ENCODE measurements at places on chromosomes 12 and 14.

DNA sequence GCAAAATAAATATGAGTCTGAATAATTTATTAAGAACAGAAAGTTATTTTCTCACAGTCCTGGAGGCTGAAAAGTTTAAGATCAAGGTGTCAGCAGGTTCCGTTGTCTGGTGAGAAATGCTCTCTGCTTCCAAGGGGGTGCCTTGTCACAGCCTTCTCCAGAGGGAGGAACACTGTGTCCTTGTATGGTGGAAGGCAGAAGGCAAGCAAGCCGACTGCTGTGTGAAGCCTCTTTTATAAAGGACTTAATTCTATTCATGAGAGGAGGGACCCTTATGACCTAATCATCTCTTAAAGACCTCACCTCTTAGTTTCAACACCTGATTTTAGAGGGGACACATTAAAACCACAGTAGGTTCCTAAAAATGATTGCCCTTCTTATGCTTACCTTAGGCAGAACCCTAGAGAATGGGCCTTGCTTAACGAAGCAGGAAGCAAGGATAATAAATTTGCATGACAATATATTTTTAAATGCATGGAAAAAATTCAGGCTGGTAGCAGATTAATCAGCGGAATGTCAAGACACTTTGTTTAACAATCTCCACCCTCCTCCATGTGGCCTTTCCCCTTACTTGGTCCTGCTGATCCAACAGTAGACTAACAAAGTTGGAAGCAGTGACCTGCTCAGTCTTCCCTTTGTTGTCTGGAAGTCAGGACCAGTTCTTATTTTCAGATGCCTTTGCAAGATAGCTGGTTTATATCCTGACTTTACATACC is 154.9 kb downstream of the DYRK2 start:
- no peaks in the 10 kb centered on the region for H3K27me3 ChIP-seq
- no peak overlapping the region for H3K27ac ChIP-seq
- no peak overlapping the region for H3K4me3 ChIP-seq

GRCh38 chr14:71883094-71883493 is 49.1 kb upstream of the RGS6 start:
- DNase-seq, result no peak
- H3K36me3 ChIP-seq, result 0 out of 2 replicates have a peak, but pooled peaks cover 3% of the 10 kb centered on the region
- no peaks in the 10 kb centered on the region for H3K27me3 ChIP-seq
- H3K4me3 ChIP-seq, result no peak overlapping the region
- no peak overlapping the region for H3K27ac ChIP-seq

GRCh38 chr12:105069936-105070702 is 14.1 kb downstream of the ALDH1L2 start:
- H3K4me3 ChIP-seq, result no peak overlapping the region
- no peak overlapping the region for H3K27ac ChIP-seq
- H3K4me1 ChIP-seq, result no peaks in the 10 kb centered on the region
- H3K27me3 ChIP-seq, result no peaks in the 10 kb centered on the region
- DNase-seq, result no peak

DNA sequence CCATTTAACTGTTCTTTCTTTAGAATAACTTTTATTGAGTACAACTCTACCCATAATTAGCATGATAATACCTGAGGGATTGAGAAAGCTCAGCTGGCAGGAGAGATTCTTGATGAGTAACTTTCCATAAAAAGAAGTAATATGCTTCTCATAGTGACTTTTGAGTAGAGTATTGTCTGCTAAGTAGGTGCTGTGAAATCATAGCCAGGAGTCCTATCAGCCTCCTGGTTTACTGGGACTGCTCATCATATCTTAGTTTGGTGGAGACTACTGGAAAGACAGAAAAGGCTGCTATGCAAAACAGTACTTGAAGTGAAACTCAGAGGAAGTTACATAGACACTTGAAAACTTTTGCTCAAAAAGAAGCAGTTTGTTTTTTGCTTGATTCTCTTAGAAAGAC is 113.3 kb upstream of the ATP2B1 start:
- H3K36me3 ChIP-seq, result no peaks in the 10 kb centered on the region
- H3K4me3 ChIP-seq, result no peak overlapping the region
- H3K27me3 ChIP-seq, result no peaks in the 10 kb centered on the region

- DNase-seq, result no peak
- no peaks in the 10 kb centered on the region for H3K27me3 ChIP-seq
- no peak overlapping the region for H3K4me3 ChIP-seq
- no peaks in the 10 kb centered on the region for H3K36me3 ChIP-seq
Measured at GRCh38 chr12:85610194-85610593, 226.0 kb downstream of the RASSF9 start.

- H3K27ac ChIP-seq, result peak within 1 kb of the TSS; percentile 53
- no peaks in the 10 kb centered on the region for H3K36me3 ChIP-seq
- no peaks in the 10 kb centered on the region for H3K27me3 ChIP-seq
- H3K4me1 ChIP-seq, result peaks cover 6% of the 10 kb centered on the region
Measured at GRCh38 chr14:24367514-24368211, at the start of gene NFATC4. Gene NFATC4 (plus strand): TSS chr14:24368184. CDS start chr14:24368341, 157 bp downstream.

GRCh38 chr12:3655328-3655900 is 97.5 kb downstream of the CRACR2A start:
- no peak overlapping the region for H3K27ac ChIP-seq
- peaks cover 6% of the 10 kb centered on the region for H3K4me1 ChIP-seq
- H3K4me3 ChIP-seq, result no peak overlapping the region
- peak; percentile 72 for DNase-seq
- H3K27me3 ChIP-seq, result no peaks in the 10 kb centered on the region
- H3K36me3 ChIP-seq, result no peaks in the 10 kb centered on the region

DNA sequence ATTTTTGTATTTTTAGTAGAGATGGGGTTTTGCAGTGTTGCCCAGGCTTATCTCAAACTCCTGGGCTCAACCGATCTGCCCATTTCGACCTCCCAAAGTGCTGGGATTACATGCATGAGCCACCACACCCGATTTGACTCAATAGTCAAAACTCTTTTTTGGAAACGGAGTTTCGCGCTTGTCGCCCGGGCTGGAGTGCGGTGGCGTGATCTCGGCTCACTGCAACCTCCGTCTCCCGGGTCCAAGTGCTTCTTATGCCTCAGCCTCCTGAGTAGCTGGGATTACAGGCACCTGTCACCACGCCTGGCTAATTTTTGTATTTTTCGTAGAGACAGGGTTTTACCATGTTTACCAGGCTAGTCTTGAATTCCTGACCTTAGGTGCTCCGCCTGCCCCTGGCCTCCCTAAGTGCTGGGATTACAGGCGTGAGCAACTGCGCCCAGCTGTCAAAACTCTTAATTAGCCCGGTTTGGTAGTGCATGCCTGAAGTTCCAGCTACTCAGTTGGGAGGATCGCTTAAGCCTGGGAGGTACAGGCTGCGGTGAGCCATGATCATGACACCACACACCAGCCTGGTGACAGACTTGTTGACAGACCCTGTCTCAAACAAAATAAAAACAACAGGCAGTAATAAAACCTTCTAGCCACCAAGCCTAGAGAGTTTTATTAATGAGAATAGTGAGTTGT is 12.4 kb downstream of the MED21 start:
- H3K4me1 ChIP-seq, result no peaks in the 10 kb centered on the region
- DNase-seq, result no peak
- no peak overlapping the region for H3K27ac ChIP-seq
- no peak overlapping the region for H3K4me3 ChIP-seq
- H3K36me3 ChIP-seq, result peaks cover 4% of the 10 kb centered on the region
- H3K27me3 ChIP-seq, result no peaks in the 10 kb centered on the region

DNA sequence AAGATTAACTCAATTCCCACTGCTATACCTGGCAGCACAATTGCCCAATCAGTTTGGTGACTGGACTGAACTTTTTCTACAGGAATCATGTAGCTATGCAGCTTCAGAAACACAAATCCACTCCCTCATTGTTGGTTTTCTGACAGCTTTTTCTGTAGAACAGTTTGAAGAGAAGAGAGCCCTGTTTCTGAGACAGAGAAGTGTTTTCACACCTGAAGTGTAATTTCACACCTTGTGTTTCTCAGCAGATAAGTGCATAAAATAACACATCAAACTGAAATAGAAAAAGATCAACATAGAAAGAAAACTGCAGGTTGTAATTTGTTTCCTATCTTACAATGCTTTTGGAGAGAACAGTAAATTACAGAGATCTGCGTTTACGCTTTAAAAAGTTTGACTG is 335.6 kb downstream of the SNAPC1 start:
- no peaks in the 10 kb centered on the region for H3K4me1 ChIP-seq
- no peaks in the 10 kb centered on the region for H3K36me3 ChIP-seq
- no peak overlapping the region for H3K4me3 ChIP-seq
- no peaks in the 10 kb centered on the region for H3K27me3 ChIP-seq
- no peak for DNase-seq

DNA sequence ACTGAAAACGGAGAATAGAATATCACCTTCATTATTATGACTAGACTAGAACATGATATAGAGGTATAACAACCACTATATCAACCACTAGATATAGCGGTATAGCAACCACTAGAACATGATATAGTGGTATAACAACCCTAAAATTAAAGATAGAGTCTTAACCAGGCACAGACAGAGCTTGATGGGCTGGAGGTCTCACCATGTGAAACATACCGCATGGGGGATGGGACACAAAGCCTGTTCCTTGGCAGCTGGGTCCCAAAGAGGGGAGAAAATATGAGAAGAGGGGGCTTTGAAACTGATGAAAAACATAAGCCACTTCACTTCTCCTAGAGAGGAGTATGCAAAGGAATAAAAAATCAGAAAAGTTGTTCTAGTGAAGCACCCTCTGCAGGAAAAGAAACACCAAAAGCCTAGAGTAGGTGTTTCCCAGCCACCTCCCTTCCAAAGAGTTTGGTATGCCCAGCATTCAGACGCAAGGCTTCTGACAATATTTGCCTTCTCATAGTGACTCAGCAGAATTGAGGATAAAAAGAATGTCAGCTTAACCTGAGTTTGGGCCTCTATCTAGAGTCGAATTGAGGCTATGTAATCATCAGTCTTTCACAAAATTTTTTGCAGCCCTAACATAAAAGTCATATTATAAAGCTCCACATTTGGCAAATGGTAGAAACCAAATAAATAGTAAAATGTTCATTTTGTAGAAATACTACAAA is 316.4 kb downstream of the NOVA1 start:
- H3K27ac ChIP-seq, result no peak overlapping the region
- H3K4me1 ChIP-seq, result no peaks in the 10 kb centered on the region
- H3K36me3 ChIP-seq, result no peaks in the 10 kb centered on the region
- no peak for DNase-seq

DNA sequence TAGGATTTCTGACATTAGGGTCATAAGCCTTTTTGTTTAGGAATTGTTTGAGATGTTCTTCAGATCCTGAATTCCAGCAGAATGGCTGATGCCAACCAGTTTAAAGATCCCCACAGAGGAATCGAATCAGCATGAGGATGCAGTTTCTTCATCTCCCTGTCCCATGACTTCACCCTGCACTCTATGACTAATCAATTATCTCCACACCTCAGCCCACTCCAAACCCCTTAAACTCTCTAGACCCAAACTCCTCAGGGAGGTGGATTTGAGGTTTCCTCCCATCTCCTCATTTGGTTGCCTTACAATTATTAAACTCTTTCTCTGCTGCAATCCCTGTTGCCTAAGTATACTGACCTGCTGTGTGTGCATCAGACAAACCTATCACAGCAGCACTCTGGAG is 86.5 kb upstream of the CRY1 start:
- no peak overlapping the region for H3K4me3 ChIP-seq
- no peak for DNase-seq
- no peak overlapping the region for H3K27ac ChIP-seq
- no peaks in the 10 kb centered on the region for H3K27me3 ChIP-seq
- no peaks in the 10 kb centered on the region for H3K36me3 ChIP-seq

DNA sequence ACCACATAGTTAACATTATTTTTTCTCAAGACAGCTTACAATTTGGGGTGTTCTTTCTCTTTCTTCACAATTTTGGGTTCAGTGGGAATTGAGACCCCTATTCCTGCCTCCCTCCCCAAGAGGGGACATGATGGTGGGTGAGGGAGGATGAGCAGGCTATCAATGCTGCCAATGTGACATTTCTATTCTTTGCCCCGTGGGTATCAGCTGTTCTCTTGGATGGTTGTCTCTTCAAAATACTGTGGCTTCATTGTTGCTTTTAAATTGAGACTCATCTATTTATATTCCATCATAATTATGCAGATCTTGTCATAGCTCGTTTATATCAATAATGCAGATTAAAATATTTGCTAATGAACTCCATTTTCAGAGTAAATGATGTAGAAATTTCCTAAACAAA is 56.5 kb upstream of the ANO4 start:
- H3K27ac ChIP-seq, result no peak overlapping the region
- DNase-seq, result no peak

- no peak overlapping the region for H3K4me3 ChIP-seq
- no peak overlapping the region for H3K27ac ChIP-seq
- DNase-seq, result no peak
- no peaks in the 10 kb centered on the region for H3K27me3 ChIP-seq
- H3K36me3 ChIP-seq, result no peaks in the 10 kb centered on the region
Measured at GRCh38 chr12:96206936-96207662, 12.9 kb downstream of the ELK3 start.

GRCh38 chr12:1844223-1844622 is 23.9 kb downstream of the LRTM2 start:
- no peaks in the 10 kb centered on the region for H3K36me3 ChIP-seq
- no peak overlapping the region for H3K27ac ChIP-seq
- H3K4me1 ChIP-seq, result no peaks in the 10 kb centered on the region

- no peaks in the 10 kb centered on the region for H3K36me3 ChIP-seq
- H3K4me3 ChIP-seq, result no peak overlapping the region
- DNase-seq, result no peak
Measured at GRCh38 chr12:11719678-11720099, 70.2 kb downstream of the ETV6 start.

DNA sequence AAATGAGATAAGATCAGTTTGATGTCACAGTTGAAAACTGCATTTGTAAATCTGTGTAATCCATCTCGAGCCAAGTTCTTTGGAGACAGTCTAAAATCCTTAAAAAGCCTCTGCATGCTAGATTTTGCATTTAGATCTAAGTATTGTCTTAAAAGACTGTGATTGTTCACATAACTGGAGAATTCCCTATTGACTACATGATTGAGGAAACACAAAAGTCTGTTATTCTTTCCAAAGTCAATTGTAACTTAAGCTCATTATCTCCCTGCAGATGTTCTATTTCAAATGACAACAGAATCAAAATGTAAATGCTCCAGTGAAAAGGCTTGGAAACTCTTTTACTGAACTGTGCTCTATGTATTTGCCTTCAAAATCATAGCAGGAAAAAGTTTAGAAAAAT is 77.8 kb downstream of the MYF5 start:
- H3K27ac ChIP-seq, result no peak overlapping the region
- no peaks in the 10 kb centered on the region for H3K27me3 ChIP-seq
- H3K36me3 ChIP-seq, result no peaks in the 10 kb centered on the region
- DNase-seq, result no peak
- no peaks in the 10 kb centered on the region for H3K4me1 ChIP-seq
- H3K4me3 ChIP-seq, result no peak overlapping the region

GRCh38 chr12:41220931-41221330 is 32.8 kb downstream of the PDZRN4 start:
- DNase-seq, result no peak
- no peaks in the 10 kb centered on the region for H3K4me1 ChIP-seq
- no peaks in the 10 kb centered on the region for H3K27me3 ChIP-seq
- H3K36me3 ChIP-seq, result no peaks in the 10 kb centered on the region
- H3K27ac ChIP-seq, result no peak overlapping the region

GRCh38 chr14:105067140-105067968 is 2.1 kb upstream of the GPR132 start:
- no peak overlapping the region for H3K27ac ChIP-seq
- H3K27me3 ChIP-seq, result no peaks in the 10 kb centered on the region
- no peak for DNase-seq
- H3K36me3 ChIP-seq, result no peaks in the 10 kb centered on the region
- no peaks in the 10 kb centered on the region for H3K4me1 ChIP-seq
- no peak overlapping the region for H3K4me3 ChIP-seq

- no peaks in the 10 kb centered on the region for H3K27me3 ChIP-seq
- no peaks in the 10 kb centered on the region for H3K36me3 ChIP-seq
- no peak overlapping the region for H3K4me3 ChIP-seq
- no peak overlapping the region for H3K27ac ChIP-seq
- DNase-seq, result no peak
- no peaks in the 10 kb centered on the region for H3K4me1 ChIP-seq
Measured at GRCh38 chr12:41683513-41684240, 461.0 kb downstream of the GXYLT1 start.
